Fibroblast of villous mesenchyme (primary cell): ENCODE measurements at places on chromosomes 6 and 20. TPM values are rescaled to one million over a fixed set of nuclear protein-coding genes. Genes with fewer than 3 reads are reported as not detected.

Gene PDYN
- total RNA-seq = not detected in 2 replicates

Gene NKAIN4
- not detected in 2 replicates for total RNA-seq

Gene KHDC1L
- 0.43 TPM in 1 of 2 replicates, not detected in the other for total RNA-seq

Gene SAMD5
- total RNA-seq = under 0.01 TPM in 2 replicates

Gene TP53RK
- 23.2 and 26.3 TPM in 2 replicates for total RNA-seq

Gene NINL
- 8.2 and 10.3 TPM in 2 replicates for total RNA-seq

Gene THBD
- under 0.01 and 0.32 TPM in 2 replicates for total RNA-seq

Gene TRIM10
- total RNA-seq = not detected in 2 replicates

Gene OTOR
- not detected in 2 replicates for total RNA-seq

Gene MEA1
- total RNA-seq = 60.0 and 68.9 TPM in 2 replicates

Gene TMEM217
- total RNA-seq = 2.9 and 3.5 TPM in 2 replicates
